Hepatocyte (in vitro differentiated cells): ENCODE measurements at places on chromosomes 13 and 19. TPM values are rescaled to one million over a fixed set of nuclear protein-coding genes. Genes with fewer than 3 reads are reported as not detected.
A peak's percentile ranks its signal among the peaks of the same experiment; 100 is the strongest.

The DIS3 gene
- polyA plus RNA-seq, result 11.7 and 12.2 TPM in 2 replicates

The LSM14A gene
- polyA plus RNA-seq, result 59.9 and 64.7 TPM in 2 replicates

DNA sequence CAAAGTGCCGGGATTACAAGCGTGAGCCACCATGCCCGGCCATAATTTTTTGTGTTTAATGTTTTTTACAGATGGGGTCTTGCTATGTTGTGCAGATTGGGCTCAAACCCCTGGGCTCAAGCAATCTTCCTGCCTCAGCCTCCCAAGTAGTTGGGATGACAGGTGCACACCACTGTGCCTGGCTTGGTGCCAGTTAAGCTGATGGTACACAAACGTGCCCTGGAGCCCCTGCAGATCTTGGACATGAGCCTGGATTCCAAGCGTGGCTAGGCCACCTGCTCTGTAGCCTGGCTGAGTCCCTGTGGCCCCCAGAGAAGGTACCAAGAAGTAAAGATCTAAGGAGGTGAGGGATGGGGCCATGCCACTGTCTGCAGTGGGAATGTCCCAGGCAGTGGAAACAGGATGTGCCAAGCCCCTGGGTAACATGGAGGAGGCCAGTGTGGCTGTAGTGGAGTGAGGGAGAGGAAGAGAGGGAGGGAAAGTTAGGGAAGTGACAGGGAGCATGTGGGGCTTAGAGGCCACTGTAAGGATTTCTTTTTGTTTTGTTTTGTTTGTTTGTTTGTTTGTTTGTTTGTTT, 7.0 kb downstream of the PRODH2 start:
- no peak for DNase-seq

The LRRC25 gene
- 0.36 and 1.5 TPM in 2 replicates for polyA plus RNA-seq

The ANO8 gene
- polyA plus RNA-seq, result 1.1 and 1.9 TPM in 2 replicates

- DNase-seq, result peak; percentile 88
These were observed 471 bp upstream of the INSR start for GRCh38 chr19:7294558-7295212.

- peak; percentile 85 for DNase-seq
These were observed 1.8 kb downstream of the MBNL2 start for GRCh38 chr13:97223711-97224541.

DNA sequence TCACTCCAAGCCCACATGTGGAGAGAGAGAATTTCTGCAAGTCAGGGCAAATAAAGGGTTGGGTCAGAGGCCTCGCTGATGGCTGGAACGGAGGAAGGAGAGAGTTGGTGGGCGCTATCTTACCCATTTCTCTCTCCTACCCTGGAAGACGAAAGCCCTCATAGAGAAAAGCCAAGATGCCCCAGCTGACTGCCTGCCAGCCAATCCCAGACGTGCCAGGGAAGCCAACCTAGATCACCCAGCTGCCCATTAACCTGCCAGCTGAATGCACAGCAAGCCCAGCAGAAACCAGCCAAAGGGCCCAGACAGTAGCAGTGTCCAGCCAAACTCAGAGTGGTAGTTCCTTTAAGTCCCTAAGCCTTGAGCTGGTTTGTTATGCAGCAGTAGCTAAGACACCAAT, 167.0 kb upstream of the ZNF507 start:
- no peak for DNase-seq

DNA sequence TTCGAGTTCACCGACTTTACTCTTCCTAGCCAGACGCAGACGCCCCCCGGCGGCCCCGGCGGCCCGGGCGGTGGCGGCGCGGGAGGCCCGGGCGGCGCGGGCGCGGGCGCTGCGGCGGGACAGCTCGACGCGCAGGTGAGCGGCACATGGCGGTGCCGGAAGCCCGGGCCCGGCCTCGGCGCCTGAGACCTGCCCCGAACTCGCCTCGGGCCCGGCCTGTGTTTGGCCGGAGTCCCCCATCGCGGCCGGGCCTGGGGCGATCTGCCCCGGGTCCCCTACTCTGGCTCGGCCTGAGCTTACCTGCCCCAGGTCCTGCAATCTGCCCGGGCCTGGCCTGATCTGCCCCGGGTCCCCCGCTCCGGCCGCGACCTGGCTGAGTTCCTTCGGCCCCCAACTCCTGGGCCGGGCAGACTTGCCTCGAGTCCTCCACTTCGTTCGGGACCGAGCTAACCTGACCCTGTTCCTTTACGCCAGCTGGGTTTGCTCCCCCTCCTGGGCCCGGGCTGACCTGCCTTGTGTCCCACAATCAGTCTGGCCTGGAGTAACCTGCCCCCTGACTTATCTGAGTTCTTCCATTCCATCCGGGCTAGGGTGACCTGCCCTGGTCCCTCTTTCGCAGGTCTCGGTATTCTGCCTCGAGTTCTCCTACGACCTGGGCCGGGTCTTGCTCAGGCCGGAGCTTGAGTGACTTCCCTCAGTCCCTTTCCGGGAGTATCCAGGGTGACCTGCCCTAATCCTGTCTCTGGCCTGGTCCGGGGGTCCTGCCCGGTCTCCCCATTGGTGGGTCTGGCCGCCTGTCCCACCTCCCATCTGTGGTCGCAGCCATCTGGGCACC, 764 bp downstream of the UPF1 start:
- DNase-seq, result peak; percentile 55

- DNase-seq, result no peak
These were observed 48.2 kb downstream of the STK24 start for GRCh38 chr13:98528663-98529064.

DNA sequence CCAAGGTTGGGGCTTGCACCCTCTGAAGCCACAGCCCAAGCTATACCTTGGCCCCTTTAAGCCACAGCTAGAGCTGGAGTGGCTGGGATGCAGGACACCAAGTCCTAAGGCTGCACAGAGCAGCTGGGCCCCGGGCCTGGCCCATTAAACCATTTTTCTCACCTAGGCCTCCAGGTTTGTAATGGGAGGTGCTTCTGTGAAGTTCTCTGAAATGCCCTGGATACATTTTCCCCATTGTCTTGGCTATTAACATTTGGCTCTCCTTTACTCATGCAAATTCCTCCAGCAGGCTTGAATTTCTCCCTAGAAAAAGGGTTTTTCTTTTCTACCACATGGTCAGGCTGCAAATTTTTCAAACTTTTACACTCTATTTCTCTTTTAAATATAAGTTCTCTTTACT, 93.8 kb upstream of the FGF14 start:
- DNase-seq, result no peak

The CBLC gene
- polyA plus RNA-seq, result 38.1 and 39.7 TPM in 2 replicates

The PSMD8 gene
- 278 and 312 TPM in 2 replicates for polyA plus RNA-seq

The EDNRB gene
- 16.9 and 18.3 TPM in 2 replicates for polyA plus RNA-seq

- peak; percentile 98 for DNase-seq
These were observed at the start of gene ERCC1 for GRCh38 chr19:45423589-45424190. Gene ERCC1 (minus strand): TSS chr19:45423917. CDS start chr19:45423374, 543 bp downstream.

The KLK10 gene
- 1.3 and 3.4 TPM in 2 replicates for polyA plus RNA-seq

- DNase-seq, result peak; percentile 26
These were observed 721 bp downstream of the TNFSF11 start for GRCh38 chr13:42574435-42575311.

The POP4 gene
- 91.8 and 111 TPM in 2 replicates for polyA plus RNA-seq

The TRIM28 gene
- polyA plus RNA-seq, result 159 and 180 TPM in 2 replicates

DNA sequence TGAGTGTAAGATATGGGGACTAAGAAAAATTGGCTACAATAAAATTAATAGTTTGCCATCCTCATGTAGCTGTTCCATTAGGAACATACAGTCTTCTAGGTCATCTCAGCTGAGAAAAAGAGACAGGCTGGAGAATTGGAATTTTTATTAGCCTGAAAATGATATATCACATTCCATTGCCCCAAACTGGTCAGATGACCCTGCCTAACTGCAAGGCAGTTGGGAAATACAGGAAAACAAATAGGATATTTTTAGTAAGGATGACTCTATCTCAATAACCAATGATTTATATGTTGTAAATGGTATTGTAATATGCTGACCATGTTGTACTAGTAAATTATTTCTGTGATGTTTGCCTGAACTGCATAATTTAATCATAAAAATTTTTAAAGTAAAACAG, 673.8 kb downstream of the PCDH9 start:
- no peak for DNase-seq

DNA sequence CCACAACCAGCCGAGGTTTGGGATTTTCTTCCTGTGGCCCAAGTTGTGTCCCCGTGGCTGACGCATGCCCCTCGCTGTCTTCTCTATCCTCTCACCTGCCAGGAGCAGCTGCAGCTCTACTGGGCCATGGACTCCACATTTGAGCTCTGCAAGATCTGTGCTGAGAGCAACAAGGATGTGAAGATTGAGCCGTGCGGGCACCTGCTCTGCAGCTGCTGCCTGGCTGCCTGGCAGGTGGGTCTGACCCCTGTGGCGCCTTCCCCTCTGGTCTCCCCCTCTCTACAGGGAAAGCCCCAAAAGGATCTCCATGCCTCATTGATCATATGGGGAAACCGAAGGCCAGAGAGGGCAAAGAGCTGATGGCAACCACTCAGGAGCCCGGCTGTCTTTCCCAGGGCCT, 14.6 kb downstream of the CBLC start:
- DNase-seq, result no peak

The CYP2F1 gene
- not detected in 2 replicates for polyA plus RNA-seq

GRCh38 chr13:25732111-25732865, 319.5 kb downstream of the SHISA2 start:
- no peak for DNase-seq

- DNase-seq, result no peak
These were observed 12.3 kb upstream of the GNG8 start for GRCh38 chr19:46648060-46648960.

The NDUFA13 gene
- 598 and 615 TPM in 2 replicates for polyA plus RNA-seq

DNA sequence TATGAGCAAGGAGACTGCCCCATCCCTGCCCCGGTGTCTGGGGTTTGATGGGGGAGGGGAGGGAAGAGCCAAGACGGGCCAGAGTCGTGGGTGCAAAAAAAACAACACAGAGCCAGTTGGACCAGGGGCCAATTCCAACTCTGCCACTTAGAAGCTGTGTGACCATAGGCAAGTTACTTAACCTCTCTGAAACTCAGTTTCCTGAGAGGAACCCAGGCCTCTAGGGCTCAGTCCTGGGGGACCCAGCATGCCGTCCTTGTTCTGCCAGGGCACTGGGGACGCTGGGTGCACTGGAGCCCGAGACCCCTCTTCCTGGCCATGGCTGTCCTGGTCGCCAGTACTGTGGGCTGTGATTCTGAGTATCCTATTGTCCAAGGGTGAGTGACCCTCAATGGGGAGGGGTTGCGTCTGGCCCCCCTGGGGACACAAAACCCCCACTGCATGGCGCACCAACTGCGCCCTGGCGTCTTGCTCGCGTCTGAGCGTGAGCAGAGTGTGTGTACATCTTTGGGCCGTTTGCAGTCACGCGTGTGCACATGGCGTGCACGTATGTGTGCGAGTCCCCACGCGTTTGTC, 24.6 kb downstream of the CLEC4M start:
- no peak for DNase-seq

DNA sequence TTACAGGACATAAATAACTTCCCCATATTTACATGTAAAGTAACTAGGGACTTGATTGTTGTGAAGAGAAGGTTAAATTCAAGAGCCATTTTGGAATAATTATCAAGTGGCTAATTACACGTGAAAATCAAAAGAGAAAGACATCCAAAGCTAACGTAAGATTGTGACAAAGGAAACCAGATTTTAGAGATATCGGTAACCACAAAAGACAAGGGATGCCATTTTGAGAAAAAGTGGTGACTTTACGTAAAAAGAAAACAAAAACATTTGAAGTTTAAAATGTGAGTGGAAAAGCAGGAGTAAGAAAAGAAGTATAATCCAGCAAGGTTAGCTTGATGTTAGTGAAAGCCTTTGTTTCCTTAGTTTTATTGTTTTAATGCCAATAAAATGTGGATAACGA, 10.9 kb upstream of the VWA8 start:
- DNase-seq, result no peak

GRCh38 chr13:23320926-23321534, 112.5 kb downstream of the SACS start:
- DNase-seq, result no peak

GRCh38 chr13:44652168-44652567, 76.0 kb upstream of the TSC22D1 start:
- no peak for DNase-seq

The PEG3 gene
- polyA plus RNA-seq, result not detected in 2 replicates

DNA sequence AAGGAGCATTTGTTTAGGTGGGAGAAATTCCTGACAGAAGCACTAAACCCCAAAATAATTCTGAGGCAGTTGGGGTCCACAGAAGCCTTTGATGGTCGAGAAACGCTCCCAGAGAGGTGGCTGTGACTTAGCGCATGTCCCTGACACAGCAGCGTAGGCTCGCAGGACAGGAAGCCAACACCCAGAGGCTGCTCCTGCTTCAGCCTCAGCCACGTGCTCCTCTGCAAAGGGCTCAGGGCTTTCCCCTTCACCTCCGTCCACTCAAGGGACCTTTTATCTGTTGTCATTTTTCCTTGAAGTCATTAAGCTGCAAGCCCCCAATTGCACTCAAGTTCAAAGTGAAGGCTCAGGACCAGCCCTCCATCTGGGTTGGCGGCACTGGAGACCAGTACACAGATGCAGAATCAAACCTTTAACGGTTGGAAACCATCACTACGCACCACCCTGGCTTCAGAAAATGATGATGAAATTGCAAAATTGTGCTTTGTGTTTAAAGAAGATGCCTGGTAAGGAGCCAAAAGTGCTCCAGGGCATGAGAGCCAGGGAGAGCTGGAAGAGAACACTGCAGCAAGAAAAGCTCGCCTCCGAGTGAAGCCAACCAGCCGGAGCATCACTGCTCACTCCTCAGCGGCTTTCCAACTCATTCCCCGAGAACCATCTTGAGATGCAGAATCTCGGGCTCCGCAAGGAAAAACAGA, 219.6 kb downstream of the RAP2A start:
- peak; percentile 35 for DNase-seq

- DNase-seq, result no peak
These were observed 776.3 kb downstream of the EFNB2 start for GRCh38 chr13:105758918-105759860.

The GGN gene
- 1.1 and 1.6 TPM in 2 replicates for polyA plus RNA-seq

The URAD gene
- 35.7 and 38.1 TPM in 2 replicates for polyA plus RNA-seq

The ACER1 gene
- not detected in 2 replicates for polyA plus RNA-seq

The CNFN gene
- polyA plus RNA-seq, result 8.3 and 8.8 TPM in 2 replicates
